Stimulated activated CD4-positive, alpha-beta T cell treated with anti-CD3 and anti-CD28 coated beads, Interleukin-1b, Interleukin-23, amount 100 ng/mL, for 4 hours (primary cell): ENCODE measurements at places on chromosomes 7 and 10.

DNA sequence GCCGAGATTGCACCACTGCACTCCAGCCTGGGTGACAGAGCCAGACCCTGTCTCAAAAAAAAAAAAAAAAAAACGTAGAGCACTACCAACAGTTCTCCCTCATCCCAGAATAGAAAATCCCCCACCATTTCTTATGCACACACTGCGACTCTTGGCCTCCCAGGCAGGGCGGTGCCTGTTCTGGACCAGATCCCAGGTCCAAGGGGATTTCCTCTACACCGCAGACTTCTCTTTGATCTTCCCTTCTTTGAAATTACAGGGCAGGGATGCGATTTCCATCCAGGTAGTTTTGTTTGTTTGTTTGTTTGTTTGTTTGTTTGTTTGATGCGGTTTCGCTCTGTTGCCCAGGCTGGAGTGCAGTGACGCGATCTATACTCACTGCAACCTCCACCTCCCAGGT is 91.8 kb downstream of the SEPTIN14 start:
- no peak for DNase-seq

DNA sequence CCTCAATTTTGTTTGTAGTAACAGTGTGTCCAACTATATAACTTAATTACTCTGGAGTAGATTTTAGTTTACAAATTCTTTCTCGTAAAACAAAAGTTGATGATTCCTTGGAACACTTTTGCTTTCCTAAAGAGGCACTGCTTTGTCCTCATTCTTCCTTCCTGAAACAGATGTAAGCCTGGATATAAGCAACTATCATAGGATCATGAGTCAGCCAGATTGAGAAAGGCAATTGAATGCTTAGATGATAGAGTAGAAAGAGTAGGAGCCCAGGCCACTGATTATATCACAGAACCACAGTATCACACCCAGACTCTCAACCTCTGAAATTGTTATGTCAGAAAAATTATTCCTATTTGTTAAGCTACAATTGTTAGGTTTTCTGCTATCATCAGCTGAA is 69.9 kb downstream of the TMEM106B start:
- DNase-seq, result no peak

GRCh38 chr7:601595-602340 is 82.1 kb upstream of the PDGFA start:
- DNase-seq, result peak; percentile 84

- DNase-seq, result no peak
Observed at GRCh38 chr10:114520453-114520852, 116.2 kb upstream of the AFAP1L2 start.

GRCh38 chr10:30915146-30915545 is 116.5 kb downstream of the ZNF438 start:
- DNase-seq, result no peak

DNA sequence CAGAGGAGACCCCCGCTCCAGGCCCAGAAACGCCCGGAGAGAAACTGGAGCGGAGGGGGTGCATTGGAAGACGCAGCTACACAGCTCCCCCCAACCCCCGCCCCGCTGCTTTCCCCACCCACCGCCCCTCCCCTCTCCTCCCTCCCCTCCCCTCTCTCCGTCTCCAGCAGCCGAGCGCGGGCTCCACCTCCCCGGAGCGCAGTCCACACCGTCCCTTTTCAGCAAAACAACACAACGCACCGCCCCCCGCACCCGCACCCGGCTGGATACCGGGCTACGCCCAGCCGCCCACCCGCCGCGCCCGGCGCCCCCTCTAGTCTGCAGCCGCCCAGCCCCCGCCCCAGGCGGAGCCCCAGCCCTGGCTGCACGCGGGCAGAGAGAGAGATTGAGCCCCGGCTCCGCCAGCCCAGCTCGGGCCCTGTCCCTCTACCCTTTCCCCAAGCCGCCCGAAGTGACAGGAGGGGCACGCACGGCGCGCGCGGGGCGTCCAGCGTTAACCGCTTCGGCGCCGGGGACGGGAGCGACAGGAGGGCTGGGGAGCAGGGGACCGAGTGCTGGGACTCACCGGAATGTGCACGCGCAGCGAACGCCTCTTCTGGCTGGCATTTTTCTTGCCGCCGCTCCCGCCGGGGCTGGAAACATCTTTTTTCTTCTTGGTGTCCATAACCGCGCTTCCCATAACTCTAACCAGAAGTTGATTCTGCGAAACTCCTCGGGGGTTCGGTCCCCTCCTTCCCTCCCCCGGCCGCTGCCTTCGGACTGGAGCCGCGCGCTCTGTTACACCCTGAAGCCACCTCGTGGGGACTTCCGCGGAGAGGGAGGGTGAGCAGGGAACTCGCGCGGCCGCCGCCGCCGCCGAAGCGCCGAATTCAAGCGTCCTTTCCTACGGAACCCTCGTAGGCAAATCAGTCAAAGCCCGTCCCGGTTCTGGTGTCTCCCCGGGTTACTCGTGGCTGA is 695 bp downstream of the PRKAG2 start:
- DNase-seq, result peak; percentile 60

DNA sequence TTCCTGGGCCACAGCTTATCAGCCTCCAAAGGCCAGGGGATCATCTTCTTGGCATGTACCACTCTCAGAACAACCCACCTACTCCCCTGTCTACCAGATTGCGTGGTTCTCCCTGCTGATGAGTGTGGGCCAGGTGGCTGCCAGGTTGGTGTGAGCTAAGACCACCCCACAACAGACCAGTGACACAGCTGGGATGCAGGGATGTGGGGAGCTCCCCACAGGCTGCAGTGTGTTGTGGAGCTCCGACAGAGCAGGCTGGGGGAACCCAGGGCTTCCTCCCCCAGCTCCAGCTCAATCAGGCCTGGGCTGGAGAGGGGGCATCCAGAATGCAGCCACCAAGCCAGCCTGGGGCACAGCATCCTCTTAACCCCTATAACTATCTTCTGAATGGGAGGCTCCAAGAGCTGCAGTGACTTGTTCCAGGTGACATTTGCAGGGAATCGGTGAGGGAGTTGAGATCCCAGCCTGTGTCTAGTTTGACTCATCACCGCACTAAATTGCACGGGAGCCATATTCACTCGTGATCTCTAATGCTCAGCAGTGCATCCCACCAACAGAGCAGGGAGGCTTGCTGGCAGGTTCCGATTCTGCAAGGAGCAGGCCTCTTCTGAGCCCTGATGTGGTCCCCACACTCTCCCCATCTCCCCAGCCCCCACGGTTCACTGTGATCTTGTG is 596 bp upstream of the GDF2 start:
- DNase-seq, result no peak

- no peak for DNase-seq
Observed at GRCh38 chr7:92557808-92558362, 29.3 kb downstream of the RBM48 start.

GRCh38 chr7:159188011-159188410 is 43.3 kb upstream of the VIPR2 start:
- DNase-seq, result no peak

DNA sequence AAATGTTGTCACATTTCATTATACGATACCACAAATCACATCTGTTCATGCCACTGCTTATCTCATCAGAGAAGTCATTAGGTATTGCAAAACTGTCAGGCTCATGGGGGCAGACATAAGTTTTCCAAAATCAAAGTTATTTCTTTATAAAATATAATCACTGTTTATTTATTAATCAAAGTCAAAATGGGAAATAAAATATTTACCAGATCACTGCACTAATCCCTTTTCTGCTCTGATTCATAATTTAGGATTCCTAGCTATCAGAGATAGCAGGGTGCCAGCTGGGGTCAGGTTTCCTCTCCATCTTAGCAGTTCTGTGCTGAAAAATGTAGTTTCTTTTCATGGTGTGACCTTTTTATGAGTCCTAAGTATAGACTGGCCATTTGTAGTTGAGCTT is 117.7 kb upstream of the LANCL2 start:
- no peak for DNase-seq

GRCh38 chr7:8212638-8213037 is 49.3 kb downstream of the ICA1 start:
- DNase-seq, result no peak

- DNase-seq, result no peak
Observed at GRCh38 chr10:122986335-122986734, 6.1 kb downstream of the PSTK start.

GRCh38 chr7:2681929-2682799 is 5.8 kb upstream of the AMZ1 start:
- no peak for DNase-seq

- DNase-seq, result no peak
Observed at GRCh38 chr7:30921540-30922401, 10.1 kb downstream of the AQP1 start.

- no peak for DNase-seq
Observed at GRCh38 chr10:22821501-22821900, 106.4 kb upstream of the ARMC3 start.

- no peak for DNase-seq
Observed at GRCh38 chr10:118003126-118003525, 43.6 kb downstream of the RAB11FIP2 start.

GRCh38 chr10:6763423-6763822 is 183.3 kb upstream of the PRKCQ start:
- DNase-seq, result no peak

GRCh38 chr10:114100848-114101741 is 57.4 kb downstream of the ADRB1 start:
- DNase-seq, result no peak

GRCh38 chr7:116840256-116840655 is 22.1 kb upstream of the CAPZA2 start:
- DNase-seq, result no peak
